Stimulated activated CD8-positive, alpha-beta memory T cell treated with anti-CD3 and anti-CD28 coated beads, Interleukin-15, amount 100 ng/mL, for 4 hours (primary cell): ENCODE measurements at places on chromosomes 4 and X.

GRCh38 chr4:189941005-189941450, 356 bp downstream of the FRG1 start:
- DNase-seq = no peak

DNA sequence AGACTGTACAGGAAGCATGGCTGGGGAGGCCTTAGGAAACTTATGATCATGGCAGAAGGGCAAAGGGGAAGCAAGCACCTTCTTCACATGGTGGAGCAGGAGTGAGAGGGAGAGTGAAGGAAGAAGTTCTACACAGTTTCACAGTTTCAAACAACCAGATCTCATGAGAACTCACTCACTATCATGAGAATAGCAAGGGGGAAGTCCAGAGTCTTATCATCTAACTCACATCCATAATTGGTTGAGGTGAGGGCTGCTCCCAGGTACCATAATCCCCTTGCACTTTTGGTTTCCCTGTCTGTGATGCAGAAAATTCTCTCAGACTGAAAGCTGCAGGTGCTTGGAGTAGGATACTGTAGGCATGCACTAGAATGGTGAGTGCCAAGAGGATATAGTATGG, 233.8 kb upstream of the CPEB2 start:
- DNase-seq = no peak

DNA sequence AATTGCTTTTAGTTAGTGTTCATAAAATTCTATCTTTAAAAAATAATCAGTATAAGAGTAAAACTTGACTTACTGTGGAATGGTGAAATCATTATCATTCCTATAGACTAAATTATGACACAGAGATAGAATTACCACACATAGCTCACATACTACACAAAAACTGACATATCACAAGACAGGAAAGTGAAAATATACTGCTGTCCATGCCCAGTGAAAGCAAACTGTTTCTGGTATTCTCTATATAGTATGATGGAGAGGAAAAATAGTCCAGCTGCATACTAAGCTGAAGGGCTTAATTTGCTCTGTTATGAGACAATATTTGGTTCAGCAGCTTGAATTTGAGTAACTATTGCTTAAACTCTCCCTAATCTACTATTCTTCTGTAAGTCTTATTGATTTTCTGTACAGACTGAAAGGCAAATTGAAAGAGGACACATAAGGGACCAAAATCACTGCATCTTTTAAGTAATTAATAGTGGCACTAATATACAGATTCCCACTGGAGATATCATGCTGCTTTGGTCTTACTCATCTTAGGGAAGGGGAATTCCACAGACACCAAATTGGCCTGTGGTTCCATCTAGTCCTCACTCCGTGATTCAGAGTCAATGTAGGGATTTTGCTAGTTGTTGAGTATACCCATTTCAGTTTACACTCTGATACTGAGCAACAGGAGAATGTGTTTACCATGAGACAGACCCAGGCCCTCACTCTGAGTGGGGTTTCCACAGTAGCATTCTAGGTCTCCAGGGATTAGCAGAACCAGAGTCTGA, 47.4 kb upstream of the AGA start:
- DNase-seq = no peak

DNA sequence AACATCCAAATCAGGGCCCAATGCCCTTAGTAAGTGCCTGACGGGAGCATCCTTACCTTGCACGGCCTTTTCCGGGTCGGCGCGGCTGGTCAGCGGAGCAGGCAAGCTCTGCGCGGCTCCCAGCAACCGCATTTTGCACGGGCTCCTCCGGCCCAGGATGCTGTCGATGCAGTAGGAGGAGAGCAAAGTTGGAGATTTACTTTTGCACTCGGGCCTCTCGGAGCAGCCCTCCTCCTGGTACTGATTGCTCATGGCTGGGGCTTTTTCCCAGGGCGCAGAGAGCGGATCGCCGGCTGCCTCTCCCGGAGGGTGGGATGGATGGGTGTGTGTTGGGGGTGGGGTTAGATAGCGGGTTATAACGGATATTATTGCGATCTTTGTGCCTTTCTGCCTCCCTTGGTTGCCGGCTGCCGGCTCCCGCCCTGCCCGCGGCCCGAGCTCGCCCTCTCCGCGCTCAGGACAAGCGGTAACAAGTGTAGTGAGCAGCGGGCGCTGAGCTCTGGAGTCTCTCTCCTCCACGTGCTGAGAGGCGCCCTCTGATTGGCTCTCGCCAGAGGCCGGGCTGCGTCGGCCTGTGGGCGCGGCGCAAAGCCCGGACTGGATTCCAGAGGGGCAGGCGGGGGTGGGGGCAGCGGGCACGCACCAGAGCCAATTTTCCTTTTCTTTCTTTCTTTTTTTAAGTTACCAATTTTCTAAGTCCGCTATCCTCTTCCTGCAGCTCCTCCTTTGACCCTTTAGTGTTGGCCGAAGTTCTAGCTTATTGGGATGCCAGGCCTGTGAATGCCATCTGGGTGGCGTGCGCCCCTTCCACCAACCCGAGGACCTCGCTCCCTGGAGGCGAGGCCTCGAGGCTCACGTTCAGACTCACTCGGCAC, at the start of gene ARX:
Gene ARX, minus strand, starts transcription at position 480 of the 875 bp plus-strand sequence. Its CDS starts 228 bp downstream, at position 252.
- no peak for DNase-seq

- no peak for DNase-seq
These were observed 533.3 kb downstream of the TMA16 start for GRCh38 chr4:164027805-164028204.

DNA sequence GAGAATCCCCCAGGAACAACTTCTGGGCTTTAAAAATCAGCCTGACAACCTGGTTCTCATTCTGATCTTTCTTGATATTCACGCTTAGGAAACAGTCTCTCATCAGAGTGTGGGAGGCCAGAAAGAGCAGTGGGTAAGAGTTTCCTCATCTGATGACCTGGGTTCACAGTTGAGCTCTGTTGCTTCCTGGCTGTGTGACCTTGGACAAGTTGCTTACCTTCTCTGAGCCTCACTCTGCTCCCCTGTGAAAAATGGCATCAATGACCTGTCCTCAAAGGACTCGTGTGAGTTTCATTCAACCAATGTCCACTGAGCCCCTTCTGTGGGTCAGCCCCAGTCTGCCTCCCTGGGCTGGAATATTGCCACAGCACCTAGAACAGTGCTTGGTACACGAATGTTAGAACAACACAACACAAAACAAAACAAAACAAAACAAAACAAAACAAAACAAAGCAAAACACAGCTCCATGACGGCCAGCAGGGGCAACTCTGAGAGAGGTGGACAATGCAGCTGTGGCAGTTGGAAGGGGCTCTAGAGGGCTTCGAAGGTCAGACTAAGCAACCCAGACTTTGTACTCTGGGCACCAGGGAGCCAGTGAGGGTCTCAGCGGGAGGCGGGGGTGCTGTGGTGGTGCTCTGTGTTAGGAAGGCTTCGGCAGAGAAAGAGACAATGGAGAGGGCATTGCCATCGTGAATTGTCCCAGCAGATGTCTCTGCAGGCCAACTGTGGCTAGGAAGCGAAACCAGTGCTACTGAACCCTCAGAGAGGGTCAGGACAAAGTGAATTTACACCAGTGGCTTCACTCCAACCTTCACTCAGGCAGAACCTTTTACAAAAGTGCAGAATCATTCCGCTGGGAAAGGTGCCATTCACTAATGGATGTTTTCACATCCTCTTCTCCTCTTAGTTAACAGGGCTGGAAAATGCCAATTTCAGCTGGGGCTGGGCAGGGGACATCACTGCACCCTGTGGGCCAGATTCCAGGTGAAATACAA, 14.3 kb upstream of the C4orf50 start:
- DNase-seq = no peak

DNA sequence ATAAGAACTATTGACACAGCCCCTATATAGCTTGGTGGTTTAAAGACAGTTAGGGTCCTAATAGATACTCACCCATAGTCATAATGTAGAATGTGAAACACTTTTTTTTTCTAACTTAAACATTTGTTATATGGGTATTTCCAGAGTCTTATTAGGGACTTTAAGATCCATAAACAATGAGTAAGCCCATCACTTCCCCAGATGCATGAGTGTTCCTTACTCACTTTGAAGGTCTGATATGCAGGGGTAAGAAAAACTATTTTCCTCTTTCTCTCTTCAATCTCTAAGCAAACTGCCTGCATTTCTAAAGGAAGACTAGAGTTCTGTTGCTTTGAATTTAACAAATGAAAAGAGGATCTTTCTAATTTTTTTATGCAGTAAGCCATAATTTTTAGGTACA, 443.6 kb upstream of the PITX2 start:
- DNase-seq = no peak

DNA sequence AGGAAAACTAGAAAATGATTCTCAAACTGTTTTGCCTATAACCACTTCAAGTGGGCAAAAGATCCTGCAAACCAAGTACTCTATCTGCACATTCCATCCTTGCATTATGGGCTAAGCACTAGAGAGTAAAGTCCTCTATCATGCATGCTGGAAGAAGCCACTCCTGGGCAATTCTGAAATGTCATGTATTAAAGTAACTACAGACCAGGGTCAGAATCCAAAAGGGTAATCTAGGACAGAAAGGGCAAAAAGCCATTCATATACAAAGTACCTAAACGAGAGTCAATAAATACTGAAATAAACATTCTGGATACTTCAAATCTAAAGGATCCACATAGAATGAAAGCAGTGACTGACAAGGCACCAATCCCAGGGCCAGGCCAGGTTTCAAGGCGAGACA, 1.0 kb downstream of the SNX12 start:
- no peak for DNase-seq

DNA sequence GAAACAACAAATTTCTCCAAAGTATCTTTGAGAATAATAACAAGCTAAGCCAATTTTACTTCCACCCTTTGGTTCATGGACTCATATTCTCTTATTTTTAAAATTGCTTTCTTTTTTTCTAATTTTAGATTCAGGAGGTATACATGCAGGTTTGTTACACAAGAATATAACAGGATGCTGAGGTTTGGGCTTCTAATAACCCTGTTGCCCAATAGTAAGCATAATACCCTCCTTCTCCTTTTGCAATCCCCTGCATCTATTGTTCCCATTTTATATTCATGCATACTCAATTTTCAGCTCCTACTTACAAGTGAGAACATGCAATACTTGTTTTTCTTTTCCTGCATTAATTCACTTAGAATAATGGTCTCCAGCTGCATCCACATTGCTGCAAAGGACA, 202.3 kb upstream of the FSTL5 start:
- no peak for DNase-seq

DNA sequence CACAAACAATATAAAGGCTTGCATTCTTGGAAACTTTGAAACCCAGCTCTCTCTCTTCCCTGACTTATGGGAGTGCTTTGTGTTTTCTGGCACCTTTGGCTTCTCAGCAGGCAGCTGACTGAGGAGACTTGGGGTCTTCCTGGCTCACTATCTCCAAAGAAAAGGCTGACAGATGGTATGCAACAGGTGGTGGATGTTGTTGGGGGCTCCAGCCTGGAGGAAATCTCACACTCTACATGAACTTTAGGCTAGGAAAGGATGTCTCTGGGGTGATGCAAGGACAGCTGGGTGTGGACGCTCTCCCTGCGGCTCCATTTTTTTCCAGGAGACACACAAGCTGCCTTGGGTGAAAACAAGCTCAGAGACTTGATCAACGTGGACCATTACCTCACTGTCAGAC, 67.4 kb downstream of the DNAAF6 start:
- no peak for DNase-seq

DNA sequence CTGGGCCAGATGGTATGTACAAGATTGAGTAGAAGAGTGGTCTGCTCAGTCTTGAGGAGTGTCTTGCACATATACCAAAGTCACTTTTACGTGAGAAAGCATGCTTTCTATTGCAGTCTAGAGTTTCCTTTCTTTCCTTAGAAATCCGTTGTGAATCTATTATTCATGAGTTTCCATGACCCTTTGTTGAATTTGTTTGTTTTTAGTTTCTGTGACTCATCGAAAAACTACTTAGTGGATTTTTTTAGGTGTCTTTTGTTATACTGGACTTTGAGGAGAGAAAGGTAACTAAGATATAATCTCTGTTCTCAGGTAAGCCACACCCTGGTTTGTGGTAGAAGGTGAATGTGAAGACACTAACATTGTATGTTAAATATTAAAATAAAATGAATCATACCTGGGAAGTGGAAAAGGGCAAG, 23.0 kb downstream of the GALNT7 start:
- no peak for DNase-seq

- DNase-seq = no peak
These were observed 108.3 kb downstream of the JADE1 start for GRCh38 chr4:128917781-128918180.

DNA sequence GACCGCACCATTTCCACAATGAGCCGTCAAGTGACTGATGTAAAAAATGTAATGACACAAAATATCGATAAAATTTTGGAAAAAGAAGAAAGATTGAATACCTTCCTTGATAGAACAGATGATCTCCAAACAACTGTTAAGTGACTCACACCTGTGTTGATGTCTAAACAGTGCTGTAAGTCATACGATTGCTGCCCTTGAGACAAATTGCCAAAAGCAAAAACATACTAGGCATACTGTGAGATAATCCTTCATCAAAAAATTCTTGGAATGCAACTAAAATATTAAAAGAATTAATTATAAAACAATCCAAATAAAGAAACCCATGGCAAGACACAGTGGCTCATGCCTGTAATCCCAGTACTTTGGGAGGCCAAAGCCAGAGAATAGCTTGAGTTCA, 53.4 kb downstream of the HNRNPD start:
- DNase-seq = no peak

DNA sequence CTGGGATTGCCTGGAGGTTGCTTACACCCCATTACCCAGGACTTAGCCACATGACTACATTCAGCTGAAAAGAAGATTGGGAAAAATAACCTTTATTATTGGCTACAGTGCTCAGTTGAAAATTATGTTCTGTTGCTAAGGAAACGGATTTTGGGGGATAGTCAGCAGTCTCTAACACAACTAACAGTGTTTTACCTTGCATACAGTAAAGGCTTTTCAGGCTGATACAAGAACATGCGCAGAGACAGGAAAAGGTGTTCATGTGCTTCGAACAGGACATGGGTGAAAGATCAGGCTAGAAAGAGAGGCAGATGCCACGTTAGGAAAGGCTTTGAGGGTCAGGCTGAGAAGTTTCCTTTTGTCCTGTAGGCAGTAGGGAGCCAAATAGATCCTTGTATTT, 14.8 kb upstream of the RHOH start:
- DNase-seq = no peak

- DNase-seq = no peak
These were observed 44.5 kb downstream of the SCFD2 start for GRCh38 chr4:53321151-53321983.

DNA sequence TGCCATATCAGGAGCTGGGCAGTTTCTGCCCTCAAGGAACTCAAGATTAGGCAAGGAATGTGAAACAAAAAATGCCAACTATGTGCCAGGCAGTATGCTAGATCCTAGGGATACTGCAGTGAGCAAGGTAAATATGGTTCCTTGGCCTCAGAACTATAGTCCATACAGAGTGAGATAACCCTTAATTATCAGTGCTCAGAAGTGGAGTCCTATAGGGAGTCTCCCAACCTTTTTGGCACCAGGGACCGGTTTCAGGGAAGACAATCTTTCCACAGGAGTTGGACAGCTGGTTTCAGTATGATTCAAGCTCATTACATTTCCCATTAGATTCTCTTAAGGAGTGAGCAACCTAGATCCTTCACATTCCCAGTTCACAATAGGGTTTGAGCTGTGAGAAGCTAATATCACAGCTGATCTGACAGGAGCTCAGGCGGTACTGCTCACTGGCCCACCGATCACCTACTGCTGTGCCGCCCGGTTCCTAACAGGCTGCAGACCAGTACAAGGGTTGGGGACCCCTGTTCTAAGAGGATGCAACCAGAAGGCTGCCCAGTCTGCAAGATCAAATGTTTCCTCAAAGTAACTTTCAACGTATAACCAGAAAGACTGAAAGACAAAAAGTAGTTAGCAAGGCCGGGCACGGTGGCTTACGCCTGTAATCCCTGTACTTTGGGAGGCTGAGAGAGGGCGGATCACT, 1.7 kb upstream of the SRP72 start:
- DNase-seq = no peak
